ENCODE measurements at places on chromosomes 2 and 18.

DNA sequence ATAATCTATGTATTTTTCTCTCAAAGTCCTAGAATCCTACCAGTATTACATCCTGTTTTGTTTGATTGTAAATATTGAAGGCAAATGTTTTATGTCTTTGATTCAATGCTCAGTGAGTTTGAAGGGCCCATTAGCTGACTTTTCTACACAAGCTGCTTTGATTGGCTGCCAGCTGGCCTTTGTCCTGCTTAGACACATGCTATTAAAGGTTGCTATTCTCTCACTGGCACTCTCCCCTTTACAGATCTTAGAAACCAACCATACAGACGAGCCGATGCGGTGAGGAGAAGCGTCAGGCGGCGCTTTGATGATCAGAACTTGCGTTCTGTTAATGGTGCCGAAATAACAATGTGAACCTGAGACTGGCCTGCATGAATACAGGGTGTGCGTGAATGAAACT, 69.7 kb downstream of the PRPF40A start:
- no peak for DNase-seq

- no peak for DNase-seq
These were observed 4.8 kb downstream of the CACNB4 start for GRCh38 chr2:152094014-152094413.

DNA sequence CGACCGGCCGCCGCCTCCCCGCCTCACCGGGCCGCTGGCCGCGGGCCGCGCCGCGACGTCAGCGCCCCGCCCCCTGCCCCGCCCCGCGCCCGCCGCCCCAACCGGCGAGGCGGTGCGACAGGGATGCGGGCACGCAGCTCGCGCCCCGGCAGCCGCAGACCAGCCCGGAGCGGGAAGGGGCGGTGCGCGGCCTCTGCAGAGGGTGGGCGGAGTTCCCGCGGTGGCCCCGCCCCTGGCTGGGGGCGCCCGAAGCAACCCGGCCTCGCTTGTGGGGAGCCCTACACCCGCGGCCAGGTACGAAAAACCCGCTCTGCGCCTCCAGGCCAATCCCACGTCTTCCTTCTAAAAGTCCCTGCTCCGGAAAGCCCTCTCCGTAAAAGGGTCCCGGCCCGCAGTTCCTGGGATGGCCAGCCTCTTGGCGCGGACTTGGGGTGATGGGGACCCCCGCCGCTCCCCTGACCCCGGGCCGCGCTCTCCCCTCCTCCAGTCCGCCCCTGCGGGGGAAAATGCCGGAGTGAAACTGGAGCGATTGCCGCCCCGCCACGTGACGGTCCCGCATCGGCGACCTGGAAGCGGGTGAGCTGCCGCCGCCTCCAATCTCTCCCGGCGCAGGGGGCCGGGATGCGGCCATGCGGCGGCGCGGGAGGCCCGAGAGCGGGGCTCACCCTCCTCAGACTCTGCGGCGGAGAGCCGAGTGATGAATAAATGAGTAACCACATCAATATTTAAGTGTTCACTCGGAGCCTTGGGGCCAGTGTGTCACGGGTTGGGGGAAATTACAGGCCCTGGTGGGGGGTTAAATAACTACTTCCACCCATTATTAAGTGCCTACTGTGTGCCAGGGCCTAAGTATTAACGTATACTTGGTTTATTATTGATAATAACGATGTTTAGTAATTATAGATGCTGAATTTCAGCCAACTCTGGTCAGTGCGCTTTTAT, at the start of gene RAB11FIP5:
RAB11FIP5 (minus strand) TSS at position 36 of the 942 bp plus-strand sequence. CDS start 171 bp downstream, outside the sequence.
- DNase-seq = no peak

- no peak for DNase-seq
These were observed 187.7 kb downstream of the SMAD7 start for GRCh38 chr18:48762836-48763718.

DNA sequence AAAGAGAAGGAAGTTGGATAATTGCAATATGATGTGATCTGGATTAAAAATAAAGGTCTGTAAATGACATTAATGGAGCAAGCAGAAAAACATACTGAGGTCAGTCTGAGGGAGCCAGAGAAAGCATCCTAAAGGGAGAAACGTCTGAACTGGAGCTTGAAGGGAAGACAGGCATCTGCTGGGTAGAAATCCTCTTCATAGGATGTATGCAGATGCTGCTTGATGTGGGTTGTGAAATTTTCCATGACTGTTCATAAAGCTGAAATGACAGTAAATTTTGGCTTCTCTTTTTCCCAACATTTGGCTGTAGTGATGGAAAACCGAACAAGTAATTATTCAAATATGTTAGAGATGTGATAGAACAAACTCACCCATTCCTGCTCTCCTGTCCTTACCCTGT, 287.6 kb downstream of the CAMKMT start:
- no peak for DNase-seq

DNA sequence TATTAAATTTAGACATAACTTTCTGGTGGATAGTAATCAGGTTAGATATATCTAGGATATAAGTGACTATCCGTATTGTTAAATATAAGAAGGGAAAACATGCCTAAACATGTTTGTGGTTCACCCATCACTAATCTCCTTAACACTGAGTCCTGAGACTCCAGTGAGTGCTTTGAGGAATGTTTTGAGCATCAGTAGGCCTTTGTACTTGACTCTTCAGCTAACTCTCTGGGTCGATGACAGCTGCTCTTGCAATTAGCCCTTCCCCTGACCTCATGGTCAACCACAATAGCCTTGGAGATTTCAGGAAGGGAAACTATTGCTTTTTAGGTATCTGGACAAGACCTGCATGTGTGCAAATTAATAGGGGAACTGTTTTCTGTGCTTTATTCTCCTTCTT, 716.8 kb downstream of the EPHA4 start:
- no peak for DNase-seq

- DNase-seq = no peak
These were observed 18.7 kb upstream of the TMBIM1 start for GRCh38 chr2:218310853-218311540.

- DNase-seq = no peak
These were observed 322.8 kb downstream of the LNPK start for GRCh38 chr2:175679231-175679630.

- no peak for DNase-seq
These were observed 158.9 kb upstream of the SLC14A2 start for GRCh38 chr18:45456090-45457021.

GRCh38 chr2:239265681-239266433, 135.0 kb downstream of the HDAC4 start:
- DNase-seq = no peak

Measured in NCI-H187 (cell line).